Stimulated activated CD8-positive, alpha-beta memory T cell treated with anti-CD3 and anti-CD28 coated beads, Interleukin-4, amount 100 ng/mL, for 1 hour (primary cell): ENCODE measurements at places on chromosomes 1 and 21.

DNA sequence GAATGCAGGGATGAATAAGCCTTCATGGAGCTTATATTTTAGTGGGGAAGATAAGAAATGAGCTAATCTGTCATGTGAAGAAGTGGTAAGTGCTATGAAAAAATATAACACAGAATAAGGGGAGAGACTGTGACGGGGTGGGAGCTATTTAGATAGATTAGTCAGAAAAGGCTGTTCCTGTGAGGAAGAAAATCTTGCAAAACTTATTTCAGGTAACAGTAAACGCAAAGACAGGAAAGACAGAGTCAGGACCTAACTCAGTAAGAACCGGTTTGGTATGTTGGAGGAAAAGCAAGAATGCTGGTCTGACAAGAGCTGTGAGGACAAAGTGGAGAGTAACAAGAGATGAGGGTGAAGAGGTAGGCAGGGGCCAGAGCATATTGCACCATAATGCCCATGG lies 22.0 kb downstream of the GNAI3 start:
- no peak for DNase-seq

DNA sequence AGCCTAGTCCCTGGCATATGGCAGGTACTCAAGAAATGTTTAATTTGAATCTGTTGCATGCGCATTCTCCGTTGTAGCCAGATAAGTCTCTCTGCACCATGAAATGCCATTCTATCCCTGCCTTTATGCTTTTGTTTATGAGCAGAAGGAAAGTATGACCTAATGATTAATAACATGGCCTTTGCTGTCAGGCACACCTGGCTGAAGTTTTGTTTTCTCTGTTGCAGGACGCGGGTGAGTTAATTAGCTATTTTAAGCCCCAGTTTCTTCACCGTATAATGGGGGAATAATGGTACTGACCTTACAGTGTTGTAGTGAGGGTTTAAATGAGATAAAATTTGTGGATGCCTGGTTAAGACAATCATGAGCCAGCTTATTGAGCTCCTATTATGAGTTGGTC lies 87.7 kb downstream of the ST6GALNAC3 start:
- no peak for DNase-seq

DNA sequence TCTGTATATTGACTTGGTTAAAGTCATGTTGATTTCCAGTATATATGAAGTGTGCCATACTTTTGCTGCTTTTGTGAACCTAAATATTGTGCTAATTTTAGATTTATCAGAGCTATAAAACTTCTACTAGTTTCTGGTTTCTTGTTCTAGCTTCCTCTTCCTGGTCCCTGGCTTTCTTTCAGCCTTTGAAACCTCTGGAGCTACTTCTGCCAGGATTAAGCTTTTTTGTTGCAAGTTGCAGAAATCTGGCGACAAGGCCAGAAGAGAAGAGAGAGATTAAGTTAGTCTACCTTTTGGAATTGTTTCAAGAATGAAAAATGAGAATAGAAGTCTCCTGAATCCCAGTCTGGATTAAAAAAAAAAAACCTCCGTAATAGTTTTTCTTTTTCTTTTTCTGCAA lies 13.5 kb downstream of the RNF2 start:
- DNase-seq: no peak

- DNase-seq: no peak
Observed at GRCh38 chr1:179012038-179012437, 13.7 kb upstream of the FAM20B start.

GRCh38 chr1:62281922-62282555 lies 37.2 kb downstream of the KANK4 start:
- no peak for DNase-seq

- DNase-seq: no peak
Observed at GRCh38 chr1:209504571-209504970, 78.9 kb upstream of the CAMK1G start.

DNA sequence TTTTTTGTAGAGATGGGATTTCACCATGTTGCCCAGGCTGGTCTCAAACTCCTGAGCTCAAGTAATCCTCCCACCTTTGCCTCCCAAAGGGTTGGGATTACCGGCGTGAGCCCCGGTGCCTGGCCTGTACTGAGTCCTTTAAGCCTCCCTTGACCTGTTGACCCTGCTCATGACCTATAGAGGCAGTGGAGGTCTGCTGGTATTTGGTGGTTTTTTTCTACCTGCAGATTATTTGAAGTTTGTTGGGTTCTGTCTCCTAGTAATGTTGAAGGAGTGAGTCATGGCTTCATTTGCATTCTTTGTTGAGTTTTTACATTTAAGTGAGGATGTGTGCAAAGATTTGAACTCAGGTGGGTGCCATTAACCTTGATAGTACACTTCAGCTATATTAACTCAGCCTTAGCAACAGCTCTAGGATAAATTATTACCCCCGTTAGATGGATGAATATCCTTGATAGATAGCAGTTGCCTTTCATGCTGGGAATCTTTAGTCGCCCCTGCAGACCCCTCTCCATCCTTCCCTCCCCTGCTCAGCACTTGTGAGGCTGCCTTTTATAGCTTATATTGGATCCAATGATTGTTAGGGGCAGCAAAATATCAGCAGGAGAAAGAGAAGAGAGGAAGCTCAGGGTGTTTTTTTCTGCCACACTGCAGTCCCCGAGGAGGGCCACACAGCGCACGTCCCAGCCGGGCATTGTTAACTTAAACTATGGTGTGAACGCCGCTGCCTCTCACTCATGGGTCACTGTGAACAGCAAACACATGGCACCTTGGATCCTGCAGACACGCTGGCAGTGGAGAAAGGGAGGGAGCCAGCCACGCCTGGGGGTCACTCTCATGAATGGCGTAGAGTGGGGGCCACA lies 14.9 kb upstream of the NPPB start:
- no peak for DNase-seq

DNA sequence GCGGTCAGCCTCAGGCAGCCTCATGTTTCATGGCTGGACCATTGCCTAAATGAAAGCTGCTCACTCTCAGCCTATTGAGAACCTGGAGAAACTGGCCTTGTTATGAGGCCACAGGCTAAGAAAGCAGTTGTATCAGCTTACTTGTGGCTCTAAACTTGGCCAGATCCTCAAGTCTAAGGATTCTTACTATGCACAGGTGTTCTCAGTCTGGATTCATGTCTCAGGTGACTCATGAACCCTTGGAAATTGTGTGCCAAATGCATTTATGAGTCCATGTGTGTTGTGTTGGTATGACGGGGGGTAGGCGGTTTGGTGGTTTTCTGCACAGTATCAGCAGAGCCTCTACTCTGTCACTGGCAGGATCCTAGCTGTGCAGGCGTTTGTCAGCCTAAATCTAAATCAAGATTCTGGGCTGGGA lies 90.4 kb downstream of the ROR1 start:
- no peak for DNase-seq

DNA sequence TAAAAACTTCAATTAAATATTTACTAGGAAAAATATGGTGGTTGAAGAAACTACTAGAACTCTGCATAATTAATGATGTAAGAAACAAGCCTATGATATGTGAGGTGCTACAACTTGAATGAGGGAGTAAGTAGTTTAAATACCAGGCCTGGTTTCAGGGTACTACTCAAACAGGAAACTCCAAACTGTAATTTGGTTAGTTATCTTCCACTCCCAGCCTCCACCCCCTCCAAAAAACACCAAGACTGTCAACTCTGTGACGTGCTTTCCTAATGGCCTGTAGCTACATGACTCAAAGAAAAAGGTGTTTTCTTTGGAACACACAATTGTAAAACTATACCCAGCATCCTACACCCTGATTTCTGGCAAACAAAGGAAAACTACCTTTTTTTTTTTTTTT lies 55.9 kb upstream of the RCC1 start:
- DNase-seq: no peak

- no peak for DNase-seq
Observed at GRCh38 chr1:31624309-31624708, 6.8 kb downstream of the HCRTR1 start.

- no peak for DNase-seq
Observed at GRCh38 chr21:34617753-34618339, 2.9 kb upstream of the RCAN1 start.

- DNase-seq: no peak
Observed at GRCh38 chr1:110084227-110085078, 14.0 kb upstream of the ALX3 start.

DNA sequence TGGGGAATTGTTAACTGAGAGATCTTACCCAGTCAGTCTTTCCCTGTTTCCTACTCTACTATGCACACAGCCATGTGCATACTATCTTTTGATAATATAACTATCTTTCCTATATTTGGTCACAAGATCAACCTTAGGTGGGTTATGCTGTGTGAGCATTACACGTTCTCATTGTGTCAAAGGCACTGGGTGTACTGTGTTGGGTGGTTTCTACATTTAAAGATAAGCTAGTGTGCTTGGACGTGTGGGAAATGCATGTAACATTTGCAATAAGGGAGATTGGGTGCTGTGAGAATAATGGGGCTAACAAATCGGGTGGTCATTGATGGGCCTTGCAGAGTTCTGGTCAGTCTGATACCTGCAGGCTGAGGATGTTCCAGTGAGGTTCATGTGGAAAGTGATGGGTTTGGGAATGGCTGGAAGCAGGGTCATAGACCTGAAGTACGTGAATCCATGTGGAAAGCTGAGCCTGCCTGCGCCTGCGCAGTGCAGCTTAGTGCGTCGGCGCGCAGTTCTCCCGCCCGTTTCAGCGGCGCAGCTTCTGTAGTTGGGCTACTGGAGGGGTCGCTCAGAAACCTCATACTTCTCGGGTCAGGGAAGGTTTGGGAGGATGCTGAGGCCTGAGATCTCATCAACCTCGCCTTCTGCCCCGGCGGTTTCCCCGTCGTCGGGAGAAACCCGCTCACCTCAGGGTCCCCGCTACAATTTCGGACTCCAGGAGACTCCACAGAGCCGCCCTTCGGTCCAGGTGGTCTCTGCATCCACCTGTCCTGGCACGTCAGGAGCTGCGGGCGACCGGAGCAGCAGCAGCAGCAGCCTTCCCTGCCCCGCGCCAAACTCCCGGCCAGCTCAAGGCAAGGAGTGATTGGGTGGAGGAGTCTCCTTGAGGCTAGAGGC lies at the start of gene MSH4:
Gene MSH4, plus strand, starts transcription at position 507 of the 897 bp plus-strand sequence. Its CDS starts 104 bp downstream, at position 611.
- DNase-seq: no peak

DNA sequence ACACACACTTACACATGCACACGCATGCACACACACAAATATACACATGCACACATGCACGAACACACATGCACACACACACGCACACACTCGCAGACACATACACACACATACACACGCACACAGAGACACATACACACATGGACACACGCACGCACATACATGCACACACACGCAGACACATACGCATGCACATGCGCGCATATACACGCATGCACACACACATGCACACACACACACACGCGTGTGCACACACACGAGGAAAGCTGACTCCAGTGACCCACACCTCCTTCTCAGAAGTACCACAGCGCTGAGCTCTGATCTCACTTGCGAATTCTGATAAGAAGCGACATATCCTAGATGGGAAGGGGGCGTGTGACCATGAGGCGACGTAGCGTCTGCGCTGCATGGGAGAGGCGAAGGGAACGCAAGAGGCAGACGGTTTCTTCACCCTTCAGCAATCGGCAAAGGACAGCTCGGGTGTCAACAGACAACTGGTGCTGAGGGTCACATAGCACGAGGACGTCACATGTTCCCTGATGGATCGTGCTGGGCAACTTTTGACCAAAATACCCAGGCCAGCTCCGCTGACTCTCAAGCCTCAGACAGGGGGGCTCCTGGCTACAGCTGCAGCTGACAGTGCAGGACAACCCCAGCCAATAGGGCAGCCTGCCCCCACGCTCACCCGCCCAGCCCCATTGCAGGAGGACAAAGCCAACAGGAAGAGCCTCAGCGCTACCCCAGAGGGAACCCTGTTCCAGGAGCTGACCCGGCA lies 16.0 kb upstream of the PDE9A start:
- no peak for DNase-seq

DNA sequence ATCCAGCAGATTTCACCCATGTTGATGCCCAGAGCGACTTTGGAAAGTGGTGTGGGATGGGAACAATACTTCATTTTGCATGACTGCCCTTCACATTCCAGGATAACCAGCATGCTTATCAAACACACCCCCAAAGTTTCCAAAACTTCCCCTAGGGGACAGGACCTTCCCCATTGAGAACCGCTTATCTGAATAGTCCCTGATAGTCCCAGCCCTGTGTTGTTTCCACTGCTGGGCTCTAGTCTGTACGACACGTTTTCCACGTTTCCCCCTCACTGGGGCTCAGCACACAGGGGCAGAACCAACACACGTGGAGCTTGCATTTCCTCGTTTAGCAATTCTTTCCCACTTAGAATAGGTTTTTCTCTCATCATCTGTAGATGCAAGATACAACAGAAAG lies 61.0 kb downstream of the BACE2 start:
- no peak for DNase-seq

- no peak for DNase-seq
Observed at GRCh38 chr1:150186789-150187559, 37.3 kb downstream of the PLEKHO1 start.

- no peak for DNase-seq
Observed at GRCh38 chr1:29033829-29034466, 89.8 kb downstream of the TMEM200B start.

GRCh38 chr21:33057385-33057940 lies 12.5 kb upstream of the OLIG1 start:
- no peak for DNase-seq

- DNase-seq: no peak
Observed at GRCh38 chr21:38790059-38790458, 15.7 kb upstream of the ETS2 start.

- DNase-seq: peak; percentile 44
Observed at GRCh38 chr21:33383056-33383888, 19.9 kb upstream of the IFNGR2 start.

DNA sequence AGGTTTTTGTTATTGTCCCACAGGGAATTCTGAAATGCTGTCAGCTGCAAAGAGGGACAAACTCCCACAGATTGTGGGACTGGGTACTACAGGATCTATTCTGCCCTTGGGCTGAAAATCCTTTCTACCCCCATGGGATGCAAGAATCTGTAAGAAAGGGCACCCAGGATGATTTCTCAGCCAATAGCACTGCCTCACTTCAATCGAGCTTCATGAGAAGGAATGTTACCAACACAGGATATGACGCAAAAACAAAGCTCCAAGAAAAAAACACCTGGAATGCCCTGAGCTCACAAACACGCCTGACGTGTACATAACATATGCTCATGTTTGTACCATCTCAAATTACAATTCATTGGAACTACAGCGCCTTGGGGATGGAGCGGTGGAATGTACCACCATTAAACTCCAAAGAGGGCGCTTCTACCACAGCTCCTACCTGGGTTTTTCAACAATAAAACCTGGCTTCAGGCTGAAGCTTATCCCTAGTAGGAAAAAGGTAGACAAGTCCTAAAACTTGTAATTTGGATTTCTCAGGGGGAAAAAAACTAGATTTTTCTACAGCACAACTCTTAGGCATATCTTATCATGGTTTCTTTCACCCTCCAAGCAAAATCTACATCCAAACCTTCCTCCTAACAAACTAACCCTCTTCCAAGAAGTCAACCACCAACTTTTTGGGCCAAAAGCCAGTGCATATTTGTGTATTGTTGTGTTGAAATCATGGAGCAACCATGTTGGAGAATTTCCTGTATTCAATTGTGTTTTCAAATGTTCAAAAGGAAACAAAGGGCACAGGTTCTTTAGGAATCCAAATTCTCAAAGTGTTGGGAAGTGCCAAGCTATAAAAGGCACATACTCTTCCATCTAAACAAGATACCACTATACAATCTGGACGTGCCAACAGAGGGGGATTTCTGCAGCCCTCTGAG lies 78.9 kb downstream of the TGFBR3 start:
- DNase-seq: no peak
